ENCODE measurements at places on chromosomes 7 and 10.
A peak's percentile ranks its signal among the peaks of the same experiment; 100 is the strongest.

DNA sequence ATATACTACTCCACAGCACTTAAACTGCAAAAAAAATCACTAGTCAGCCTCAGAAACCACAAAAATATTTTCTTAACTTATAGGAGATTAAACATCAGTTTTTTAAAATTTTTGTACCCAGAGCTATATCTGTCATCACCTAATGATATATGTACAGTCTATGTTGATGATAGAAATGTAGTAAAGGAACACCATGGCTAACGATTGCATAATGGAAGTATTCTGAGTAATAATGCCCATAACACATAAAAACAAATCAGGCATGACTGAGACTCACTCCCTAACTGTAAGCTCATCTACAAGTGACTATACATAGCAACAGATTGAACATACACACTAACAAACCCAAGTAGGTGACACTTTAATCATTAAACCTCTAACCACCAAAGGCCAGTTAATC is 51.3 kb downstream of the TSPAN12 start:
- DNase-seq: no peak

GRCh38 chr10:117743509-117743908 is 201.0 kb downstream of the EMX2 start:
- DNase-seq: no peak

GRCh38 chr7:151349507-151349853 is 7.9 kb downstream of the NUB1 start:
- DNase-seq: no peak

- no peak for DNase-seq
Measured at GRCh38 chr7:55260171-55260570, 105.0 kb upstream of the LANCL2 start.

DNA sequence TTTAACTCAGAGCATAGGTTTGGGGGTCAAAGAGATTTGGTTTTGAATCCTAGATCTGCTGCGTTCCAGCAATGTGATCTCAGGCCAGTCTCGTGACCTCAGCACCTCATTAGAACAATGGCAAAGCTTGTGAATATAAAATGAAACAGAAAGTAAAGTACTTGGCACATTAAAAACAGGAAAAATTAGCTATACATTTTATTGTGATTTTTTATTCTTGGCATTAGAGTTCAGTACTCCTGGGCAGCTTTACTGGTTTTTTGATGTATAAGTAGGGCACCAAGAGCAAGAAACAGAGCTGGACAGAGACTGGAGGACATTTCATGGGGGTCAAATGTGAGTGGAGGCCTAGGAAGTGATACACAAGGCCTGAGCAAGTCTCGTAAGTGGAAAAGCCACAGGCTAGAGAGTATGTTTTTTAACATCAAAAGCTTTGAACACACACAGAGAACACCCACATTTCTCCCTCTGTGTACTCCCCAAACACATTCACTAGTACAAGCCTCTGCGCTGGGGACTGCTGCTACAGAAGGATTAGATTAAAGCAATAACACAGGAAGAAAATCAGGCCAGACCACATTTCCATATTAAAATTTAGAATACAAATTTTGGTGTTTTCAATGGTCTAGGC is 157.2 kb upstream of the SLC25A13 start:
- DNase-seq: no peak

DNA sequence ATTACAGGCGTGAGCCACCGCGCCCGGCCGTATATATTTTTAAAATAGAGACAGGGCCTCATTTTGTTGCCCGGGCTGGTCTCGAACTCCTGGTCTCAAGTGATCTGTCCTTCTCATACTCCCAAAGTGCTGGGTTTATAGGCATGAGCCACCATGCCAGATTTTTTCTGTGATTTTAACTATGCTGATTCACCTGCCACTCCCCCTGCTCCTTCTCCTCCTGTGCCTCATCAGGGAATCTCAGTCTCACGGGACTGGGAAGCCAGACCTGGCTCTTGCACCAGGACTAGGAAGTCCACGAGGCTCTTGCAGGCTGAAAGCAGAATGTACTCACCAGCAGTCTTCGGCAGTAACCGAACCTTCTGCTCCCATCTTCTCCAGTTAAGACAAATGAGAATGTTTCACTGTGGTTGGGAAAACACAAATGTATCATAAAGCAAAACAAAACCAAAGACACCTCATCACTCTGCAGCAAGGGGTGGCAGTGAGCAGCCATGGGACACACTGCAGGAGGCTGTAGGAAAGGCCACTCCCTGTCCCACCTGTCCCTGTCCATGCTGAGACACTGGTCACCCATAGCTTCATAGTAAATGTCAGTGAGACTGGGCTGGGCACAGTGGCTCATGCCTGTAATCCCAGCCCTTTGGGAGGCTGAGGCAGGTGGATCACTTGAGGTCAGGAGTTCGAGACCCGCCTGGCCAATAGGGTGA is 78.7 kb upstream of the MKRN1 start:
- DNase-seq: no peak

DNA sequence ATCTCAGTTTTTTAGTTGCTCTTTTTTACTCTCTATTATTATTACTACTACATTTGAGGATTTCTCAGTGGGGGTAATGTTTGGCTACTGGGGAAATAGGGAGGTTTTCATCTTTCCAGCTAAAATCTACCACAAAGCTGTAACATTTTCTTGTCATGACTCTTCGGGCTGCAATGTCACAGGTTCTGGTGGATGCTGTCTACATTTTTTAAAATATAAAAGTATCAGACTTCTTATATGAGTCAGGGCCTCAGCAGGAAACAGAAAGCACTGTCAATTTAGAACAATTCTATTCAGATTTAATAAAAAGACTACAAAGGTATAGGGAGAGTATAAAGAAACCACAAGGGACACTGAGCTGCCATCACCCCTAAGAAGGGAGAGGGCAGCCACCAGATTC is 61.6 kb downstream of the DNAJC12 start:
- no peak for DNase-seq

GRCh38 chr10:103452506-103453230 is 498 bp upstream of the CALHM2 start:
- no peak for DNase-seq

GRCh38 chr7:105461518-105461917 is 60.6 kb downstream of the PUS7 start:
- no peak for DNase-seq

DNA sequence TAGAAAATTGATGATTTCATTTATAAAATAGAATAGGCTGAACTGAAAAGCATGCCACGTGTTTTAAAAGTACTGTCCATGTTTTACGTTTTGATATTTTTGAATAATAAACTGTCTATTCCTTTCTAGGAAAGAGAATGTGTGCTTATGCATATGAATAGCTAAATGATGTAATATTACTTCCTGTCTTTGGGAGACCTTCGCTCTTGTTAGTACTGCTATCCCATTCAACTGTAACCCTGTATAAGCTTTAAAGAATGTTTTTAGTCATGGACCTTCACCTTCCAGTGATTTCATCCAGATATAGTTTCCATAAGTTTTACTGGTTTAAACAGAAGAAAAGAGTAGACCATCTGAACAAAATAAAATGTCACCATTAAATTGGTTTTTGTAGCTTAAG is 274.4 kb upstream of the SEMA3A start:
- DNase-seq: peak; percentile 19

DNA sequence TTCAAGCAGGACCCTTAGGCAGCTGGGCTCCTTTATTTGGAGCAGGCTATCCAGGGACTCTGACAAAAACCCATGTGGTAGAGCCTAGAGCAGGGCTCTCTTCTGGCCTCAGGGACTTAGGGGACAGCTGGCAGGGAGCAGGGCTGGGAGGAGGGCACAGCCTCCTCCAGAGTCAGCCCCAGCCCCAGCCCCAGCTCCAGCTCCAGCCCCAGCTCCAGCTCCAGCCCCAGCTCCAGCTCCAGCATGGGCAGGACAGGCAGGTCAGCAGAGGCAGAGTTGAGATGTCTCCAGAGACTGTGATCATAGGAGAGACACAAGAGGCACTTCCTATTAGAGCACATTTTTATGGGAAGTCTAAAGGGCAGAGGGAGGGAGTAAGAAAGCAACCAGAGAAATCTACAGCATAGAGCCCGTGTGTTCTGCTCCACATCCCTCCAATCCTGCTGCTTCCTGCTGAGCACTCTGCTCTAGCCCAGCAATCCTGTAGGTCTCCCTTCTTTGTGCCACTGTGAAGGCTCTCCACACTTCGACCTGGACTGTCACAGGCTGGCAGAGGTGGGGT is 13.3 kb upstream of the C10orf53 start:
- no peak for DNase-seq

DNA sequence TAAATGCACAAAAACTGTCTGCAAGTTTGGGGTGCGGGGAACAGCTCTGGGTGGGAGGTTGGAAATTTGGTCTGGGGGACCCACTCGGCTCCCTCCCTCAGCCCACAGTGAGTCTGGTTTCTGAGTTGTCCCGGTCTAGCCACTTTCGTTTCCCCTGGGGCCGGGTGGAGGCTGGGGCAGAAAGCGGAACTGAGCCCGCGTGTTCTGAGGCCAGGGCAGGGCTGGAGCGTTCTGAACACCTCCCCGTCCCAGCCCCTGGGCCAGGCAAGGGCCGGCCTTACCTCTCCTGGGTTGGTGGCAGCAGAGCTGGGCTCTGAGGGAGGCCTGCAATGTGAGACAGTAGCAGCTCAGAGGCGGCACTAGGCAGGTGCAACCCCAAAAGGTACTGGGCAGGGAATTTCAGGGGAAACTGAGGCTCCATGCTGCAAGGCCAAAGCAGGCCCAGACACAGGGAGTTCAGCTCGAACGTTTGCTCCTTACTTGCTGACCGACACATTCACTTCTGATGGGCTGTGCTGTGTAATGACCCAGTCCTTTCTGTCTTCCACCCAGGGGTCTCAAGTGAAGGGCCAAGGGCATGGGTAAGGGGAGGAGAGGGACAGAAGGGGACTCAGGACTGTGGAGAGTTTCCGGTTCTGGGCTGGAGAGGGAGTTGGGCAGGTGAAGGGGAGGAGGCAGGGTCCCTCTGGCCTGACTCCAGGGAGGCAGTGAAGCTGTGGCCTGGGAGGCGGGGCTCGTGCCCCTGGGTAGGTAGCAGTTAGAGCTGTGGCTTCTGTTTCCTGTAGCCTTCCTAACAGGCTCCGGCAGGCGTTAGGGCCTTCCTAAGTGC is 3.0 kb downstream of the IRF5 start:
- no peak for DNase-seq

GRCh38 chr10:47261121-47261520 is 38.9 kb upstream of the GDF10 start:
- no peak for DNase-seq

- no peak for DNase-seq
Measured at GRCh38 chr10:101085846-101086245, 24.1 kb downstream of the KAZALD1 start.

- DNase-seq: no peak
Measured at GRCh38 chr7:80385508-80385907, 126.4 kb downstream of the GNAT3 start.

GRCh38 chr10:6019010-6019782 is 41.9 kb upstream of the IL15RA start:
- no peak for DNase-seq

GRCh38 chr10:72924351-72924750 is 30.3 kb downstream of the PLA2G12B start:
- DNase-seq: no peak

GRCh38 chr7:100884736-100885439 is 4.6 kb downstream of the UFSP1 start:
- no peak for DNase-seq

- DNase-seq: no peak
Measured at GRCh38 chr10:126013489-126014281, 117.3 kb downstream of the FANK1 start.

DNA sequence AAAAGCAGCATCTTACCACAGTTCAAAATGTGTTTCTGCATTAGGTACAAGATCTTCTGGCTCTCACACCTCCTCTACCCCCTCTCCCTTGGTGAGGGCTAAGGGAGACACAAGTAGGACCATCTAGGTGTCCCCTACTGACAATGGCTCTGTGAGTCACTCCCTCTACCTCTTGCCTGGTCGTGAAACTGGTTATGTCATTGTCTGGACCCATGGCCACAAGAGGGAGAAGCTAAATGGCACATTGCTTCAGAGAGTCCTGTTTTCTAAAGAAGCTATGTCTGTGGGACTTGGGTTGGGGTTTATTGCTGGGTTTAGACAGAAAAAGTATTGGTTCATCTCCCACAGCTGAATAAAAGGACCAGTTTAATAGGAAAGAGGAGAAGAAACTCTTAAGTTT is 4.0 kb upstream of the PLXNA4 start:
- DNase-seq: no peak

DNA sequence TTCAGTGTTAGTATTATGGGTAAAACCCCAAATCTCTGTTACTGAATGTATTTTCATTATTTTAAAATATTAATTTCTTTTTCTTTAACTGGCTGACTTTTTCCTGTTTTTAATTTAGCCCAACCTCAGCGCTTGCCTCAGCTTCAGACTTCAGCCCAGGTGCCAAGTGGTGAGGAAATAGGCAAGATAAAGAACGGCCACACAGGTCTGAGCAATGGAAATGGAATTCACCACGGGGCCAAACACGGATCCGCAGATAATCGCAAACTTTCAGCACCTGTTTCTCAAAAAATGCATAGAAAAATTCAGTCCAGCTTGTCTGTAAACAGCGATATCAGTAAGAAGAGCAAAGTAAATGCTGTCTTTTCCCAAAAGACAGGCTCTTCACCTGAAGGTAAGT is 57.5 kb downstream of the MDFIC start:
- DNase-seq: no peak

All from HAP-1 (cell line).